ENCODE measurements at places on chromosomes 3 and 15.
A peak's percentile ranks its signal among the peaks of the same experiment; 100 is the strongest.

- DNase-seq: no peak
Measured at GRCh38 chr15:100033140-100033857, 300.1 kb upstream of the LYSMD4 start.

DNA sequence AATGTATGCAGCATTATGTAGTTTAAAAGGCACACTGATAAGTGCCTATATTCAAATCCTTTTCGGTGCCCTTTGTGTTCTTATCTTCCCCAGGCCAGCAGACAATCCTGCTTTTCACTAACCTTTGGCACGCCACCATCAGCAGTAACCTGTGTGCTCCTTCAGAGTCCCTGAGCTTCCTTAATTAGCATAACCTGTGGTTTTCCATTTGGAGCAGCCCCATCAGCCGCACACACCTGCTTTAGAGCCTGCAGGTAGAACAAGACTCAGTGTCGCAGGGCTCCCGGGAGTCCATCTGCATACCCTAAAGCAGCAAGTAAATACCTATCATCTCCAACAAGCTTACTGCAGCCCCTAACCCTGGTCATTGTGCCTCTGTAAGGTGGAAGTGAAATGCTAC is 755.1 kb downstream of the ROBO2 start:
- peak; percentile 90 for DNase-seq

GRCh38 chr3:52794612-52795099 is at the start of gene ITIH3:
Gene ITIH3 (plus strand): TSS chr3:52794796. CDS start chr3:52794804, 8 bp downstream.
- no peak for DNase-seq

GRCh38 chr15:66965201-66965900 is 100.1 kb upstream of the SMAD3 start:
- DNase-seq: no peak

- DNase-seq: no peak
Measured at GRCh38 chr3:8001307-8001706, 500.3 kb upstream of the LMCD1 start.

DNA sequence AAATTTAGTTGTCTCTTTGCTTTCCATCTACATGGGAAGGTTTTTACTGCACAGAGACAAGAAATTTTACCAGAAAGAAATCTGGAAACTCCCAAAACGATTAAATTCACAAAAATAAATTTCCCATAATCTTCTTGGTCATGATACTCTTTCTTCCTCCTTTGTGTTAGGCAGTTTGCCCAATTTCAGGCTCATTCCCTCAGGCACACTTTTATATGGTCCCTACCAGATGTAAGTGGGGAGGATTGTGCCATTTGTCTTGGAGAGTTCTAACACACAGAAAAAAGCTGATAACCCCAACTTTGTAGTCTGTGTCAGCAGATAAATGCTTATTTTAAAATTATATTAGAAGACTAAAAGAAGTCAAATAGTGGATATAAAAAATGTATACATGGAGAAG is 49.1 kb upstream of the CCDC50 start:
- DNase-seq: no peak

GRCh38 chr15:71687902-71688508 is 122.3 kb upstream of the NR2E3 start:
- DNase-seq: no peak

GRCh38 chr3:39809181-39809994 is at the start of gene MYRIP:
Gene MYRIP (plus strand): TSS chr3:39809609. CDS start chr3:39900817, 91,208 bp downstream.
- DNase-seq: peak; percentile 86

GRCh38 chr15:35603301-35603700 is 57.3 kb upstream of the DPH6 start:
- no peak for DNase-seq

DNA sequence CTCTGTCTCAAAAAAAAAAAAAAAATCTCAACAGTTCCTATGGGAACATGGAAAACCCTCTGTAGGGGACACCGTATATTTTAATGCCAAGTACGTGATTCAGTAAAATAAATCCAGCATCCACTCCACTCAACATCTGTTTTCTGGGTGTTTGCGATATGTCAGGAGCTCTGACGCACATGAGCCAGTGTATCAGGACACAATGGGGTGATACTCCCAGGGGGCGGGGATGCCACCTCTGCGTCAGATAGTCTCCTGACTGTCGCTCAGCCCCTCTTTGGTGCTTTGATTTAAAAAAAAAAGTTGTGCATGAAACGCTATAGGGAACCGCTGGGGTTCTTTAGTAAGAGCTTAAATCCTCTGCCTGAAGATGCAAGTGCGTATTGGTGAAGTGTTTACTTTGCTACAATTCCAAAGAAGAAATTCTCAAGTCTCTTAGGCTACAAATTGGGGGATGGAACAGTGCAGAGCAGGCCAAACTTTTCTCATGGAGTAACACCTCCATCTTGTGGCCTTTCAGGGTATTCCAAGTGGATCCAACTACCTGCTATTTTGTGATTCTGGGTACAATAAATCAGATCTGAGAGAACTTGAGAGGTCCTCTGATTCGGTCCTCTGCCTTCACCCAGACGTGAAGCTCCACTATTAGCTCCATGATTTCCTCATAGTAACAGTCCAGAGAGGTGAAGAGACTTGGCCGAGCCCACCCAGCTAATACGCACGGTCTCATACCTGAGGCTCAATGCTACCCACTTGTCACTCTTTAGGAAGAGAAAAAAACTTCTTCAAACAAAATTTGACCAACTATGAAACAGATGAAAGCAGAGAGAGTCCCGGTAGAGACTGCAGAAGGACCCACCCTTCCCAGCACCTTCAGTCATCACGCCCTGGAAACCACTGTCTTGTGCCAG is 9.3 kb upstream of the NR2E3 start:
- DNase-seq: no peak

DNA sequence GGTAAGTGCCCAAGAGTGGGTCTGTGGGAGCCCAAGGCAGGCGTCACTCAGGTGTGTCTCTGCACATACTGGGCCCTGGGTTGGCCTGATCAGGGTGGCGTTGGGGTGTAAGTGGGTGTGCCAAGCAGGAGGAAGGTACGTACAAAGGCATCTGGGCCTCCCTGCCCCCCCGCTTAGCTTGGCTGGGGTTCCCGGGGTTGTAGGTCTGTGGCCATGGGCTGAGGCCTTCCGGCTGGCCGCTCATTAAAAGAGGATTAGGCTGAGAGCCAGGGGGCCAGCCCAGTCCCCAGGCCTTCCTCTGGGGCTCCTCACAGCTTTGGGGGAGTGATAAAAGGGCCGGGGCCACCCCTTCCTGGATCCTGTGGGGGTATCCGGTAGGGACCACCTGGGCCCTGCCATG is 13.3 kb downstream of the SEMA3F start:
- no peak for DNase-seq

DNA sequence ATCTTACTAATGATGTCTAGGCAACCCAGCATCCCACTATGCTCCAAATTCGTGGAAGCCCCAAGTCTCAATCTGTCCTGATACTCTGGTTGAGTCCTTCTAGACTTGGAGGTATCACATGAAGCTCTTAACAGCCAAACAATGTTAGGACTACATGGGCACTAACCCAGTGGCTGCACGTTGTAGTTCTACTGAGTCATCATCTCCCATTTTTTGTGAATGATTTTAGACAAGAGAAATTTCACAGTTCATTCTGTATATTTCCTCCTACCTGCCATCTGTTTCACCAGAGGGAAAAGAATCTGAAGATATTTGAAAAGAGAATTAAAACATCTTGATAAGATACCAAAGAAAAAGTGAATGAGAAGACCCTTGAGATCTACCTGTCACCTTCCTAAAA is 9.8 kb upstream of the WWTR1 start:
- no peak for DNase-seq

DNA sequence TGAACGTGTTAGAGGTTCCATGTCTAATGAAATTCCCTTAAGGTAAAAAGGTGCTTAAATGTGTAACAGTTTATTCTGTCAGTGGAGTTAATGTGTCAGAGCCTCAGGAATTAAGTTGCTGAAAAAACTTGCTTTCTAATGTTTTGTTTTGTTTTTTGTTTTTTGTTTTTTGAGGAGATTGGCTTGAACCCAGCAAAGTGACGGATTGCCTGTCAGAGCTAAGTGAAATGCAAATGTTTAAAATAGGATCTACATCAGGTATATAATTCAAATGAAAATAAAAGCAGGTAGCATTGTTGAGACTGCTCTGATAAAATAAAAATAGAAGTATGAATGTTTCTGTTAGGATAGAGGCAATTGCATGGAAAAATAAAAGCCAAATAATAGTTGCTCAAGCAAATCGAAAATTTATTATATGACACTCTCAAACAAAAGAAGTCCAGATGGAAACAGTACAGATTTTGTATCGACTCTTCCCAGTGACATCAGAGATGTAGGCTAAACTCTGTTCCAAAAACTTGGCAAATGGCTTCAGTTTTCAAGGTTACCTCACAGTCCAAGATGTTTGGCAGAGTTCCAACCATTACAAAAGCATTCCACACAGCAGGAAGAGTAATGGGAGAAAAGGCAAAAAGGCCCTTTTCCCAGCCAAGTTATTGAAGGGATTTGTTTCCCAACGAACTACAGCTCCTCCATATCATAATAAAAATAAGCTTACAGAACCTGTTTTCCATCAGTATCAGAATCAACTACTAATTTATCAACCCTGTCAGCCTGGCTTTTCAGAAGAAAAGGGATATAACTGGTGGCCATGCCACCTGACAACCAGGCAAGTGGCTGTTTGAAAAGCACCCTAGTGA is 291.0 kb downstream of the TBL1XR1 start:
- no peak for DNase-seq

DNA sequence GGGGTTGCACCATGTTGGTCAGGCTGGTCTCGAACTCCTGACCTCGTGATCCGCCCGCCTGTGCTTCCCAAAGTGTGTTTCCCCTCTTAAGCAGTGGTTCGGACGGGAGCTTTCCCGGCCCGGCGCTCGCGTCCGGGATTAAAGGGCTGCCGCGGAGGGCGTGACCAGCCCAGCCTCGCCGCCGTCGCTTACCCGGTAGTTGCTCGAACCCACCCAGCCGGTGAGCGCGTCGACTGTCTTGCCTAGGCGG is 513 bp downstream of the CLASP2 start:
- peak; percentile 69 for DNase-seq

- no peak for DNase-seq
Measured at GRCh38 chr15:50562735-50563640, 16.5 kb upstream of the USP50 start.

- DNase-seq: peak; percentile 60
Measured at GRCh38 chr3:23112491-23112890, 90.6 kb upstream of the UBE2E2 start.

GRCh38 chr15:25532269-25533140 is 93.7 kb upstream of the UBE3A start:
- no peak for DNase-seq

DNA sequence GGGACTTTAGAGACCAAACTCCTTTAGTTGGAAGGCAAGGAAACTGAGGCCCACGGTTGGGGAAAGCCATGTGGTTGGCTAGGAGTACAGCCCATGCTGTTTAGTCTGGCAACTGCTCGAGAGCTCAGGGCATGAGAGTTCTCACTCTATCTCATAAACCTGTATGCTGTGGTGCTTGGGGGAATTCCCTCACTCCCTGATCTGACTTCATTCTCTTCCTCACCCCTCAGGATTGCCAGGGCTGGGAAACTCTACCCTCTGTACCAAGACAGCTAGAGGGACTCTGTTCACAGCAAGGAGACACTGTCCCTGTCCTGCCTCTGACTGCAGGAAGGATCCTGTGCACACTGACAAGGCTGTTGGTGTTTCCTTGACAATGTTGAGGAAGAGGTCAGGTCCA is 230.2 kb downstream of the ZNF621 start:
- no peak for DNase-seq
